ENCODE measurements at places on chromosomes 2 and 18. TPM values are rescaled to one million over a fixed set of nuclear protein-coding genes. Genes with fewer than 3 reads are reported as not detected.

DNA sequence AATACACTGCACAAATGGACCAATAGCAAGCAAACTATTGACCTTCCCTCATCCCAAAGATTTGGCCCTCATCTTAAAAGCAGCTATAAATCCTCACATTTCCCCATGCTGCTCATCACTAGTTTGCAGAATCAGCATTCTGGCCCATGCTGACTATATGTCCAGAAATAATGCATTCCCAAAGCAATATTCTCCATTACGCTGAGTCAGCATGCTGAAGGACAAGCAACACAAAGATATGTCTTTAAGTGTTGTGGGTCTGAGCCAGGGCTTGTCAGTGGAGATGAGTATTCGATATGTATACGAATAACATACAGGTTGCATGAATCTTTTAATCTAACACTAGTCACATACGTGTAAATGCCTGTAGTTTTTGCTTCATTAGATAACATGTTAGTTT is 1045.0 kb upstream of the DDX18 start:
- no peak for DNase-seq

DNA sequence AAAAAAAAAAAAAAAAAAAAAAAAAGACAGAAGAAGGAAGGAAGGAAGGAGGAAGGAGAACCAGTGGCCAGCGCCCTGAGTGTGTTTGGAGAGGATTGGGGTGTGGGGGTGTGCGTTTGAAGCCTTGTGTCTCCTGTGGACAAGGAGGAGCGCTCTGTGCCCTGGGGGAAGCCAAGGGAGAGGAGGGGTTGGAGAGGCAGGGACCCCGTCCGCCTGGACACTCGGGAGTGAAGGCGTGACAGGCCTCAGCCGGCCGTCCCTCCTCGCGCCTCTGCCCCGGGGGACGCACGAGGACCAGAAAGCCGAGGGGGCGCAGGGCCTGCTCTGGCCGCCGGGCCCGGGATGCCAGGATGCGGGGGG is 44.9 kb downstream of the SERTAD2 start:
- DNase-seq = no peak

- DNase-seq = no peak
These were observed 56.6 kb downstream of the LCLAT1 start for GRCh38 chr2:30503695-30504052.

DNA sequence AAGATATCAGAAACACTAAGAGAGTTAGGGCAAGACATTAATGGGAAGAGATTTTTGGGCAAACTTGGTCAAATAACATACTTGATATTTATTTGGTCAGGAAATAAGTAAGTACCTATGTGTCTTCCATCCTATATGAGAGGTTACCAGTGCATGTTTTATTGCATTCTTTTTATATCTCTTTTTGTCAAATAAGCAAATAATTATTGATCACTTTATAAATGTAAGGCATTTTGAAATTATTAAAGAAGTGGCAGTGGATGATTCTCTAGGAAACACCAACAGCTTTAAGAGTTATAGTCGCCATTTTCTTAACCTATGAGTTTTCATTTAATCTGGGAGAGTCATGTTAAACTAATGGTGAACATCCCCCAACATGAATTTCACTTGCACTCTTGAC is 453.3 kb downstream of the MEIS1 start:
- DNase-seq = no peak

GRCh38 chr2:230246206-230246605 is 20.7 kb downstream of the SP140 start:
- DNase-seq = no peak

DNA sequence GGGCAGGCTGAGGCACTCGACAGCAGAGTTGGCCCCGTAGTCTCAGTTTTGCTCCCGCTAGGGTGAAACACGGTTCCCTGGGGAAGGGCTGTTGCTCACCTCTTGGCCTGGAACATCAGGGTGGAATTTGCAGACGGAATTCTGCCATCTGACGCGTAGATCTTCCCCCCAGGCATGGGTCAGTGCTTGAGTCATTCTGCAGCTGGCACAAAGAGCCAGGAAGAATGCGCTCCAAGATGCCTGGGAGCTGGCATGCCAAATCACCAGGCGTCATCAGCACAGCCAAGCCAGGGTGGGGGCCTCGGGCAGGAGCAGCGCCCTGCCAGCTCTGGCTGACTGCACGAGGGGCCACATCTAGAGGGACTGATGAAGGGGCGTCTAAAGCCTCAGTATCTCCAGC is 42.7 kb downstream of the ODC1 start:
- DNase-seq = peak; percentile 78

DNA sequence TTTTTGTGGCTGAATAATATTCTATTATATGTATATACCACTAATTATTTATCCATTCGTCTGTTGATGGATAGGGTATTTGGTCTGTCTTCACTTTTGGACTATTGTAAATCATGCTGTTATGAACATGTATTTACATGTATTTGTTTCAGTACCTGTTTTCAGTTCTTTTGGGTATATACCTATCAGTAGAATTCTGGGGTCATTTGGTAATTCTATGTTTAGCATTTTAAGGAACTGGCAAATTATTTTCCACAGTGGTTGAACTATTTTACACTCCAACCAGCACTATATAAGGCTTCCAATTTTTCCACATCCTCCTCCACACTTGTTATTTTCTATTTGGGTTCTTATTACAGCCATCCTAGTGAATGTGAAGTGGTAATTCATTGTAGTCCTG is 12.4 kb upstream of the TANK start:
- DNase-seq = no peak

Gene NT5C1B
- not detected for total RNA-seq

Gene REL
- 26.9 TPM for total RNA-seq

Gene CAVIN2
- 14.9 TPM for total RNA-seq

Gene RNF152
- 57.7 TPM for total RNA-seq

Gene KIF3C
- 18.8 TPM for total RNA-seq
